ENCODE measurements at places on chromosomes 5 and 9. TPM values are rescaled to one million over a fixed set of nuclear protein-coding genes. Genes with fewer than 3 reads are reported as not detected.

The TOR4A gene
- total RNA-seq = 37.7 TPM

The MRPL22 gene
- total RNA-seq = 63.6 TPM

DNA sequence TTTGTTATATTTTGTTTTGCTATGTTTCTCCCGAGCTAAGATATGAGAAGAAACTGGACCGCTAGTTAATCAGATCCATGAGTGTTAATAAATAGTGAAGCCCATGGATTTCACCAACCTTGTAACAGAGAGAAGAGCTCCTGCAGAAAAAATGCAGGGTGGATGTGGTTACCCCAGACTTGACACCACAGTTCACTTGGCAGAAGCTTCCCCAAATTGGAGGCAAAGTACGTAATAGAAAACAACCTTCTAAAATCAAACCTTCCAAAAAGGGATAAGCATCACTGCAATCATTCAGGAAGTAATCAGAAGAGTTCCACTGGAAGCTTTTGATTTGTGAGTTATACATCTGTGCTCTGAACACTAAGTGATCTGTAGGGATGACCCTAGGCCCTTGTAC is 267.5 kb downstream of the ACTL7B start:
- no peaks in the 10 kb centered on the region for H3K36me3 ChIP-seq
- no peak for DNase-seq
- H3K27ac ChIP-seq = no peak overlapping the region
- no peaks in the 10 kb centered on the region for H3K27me3 ChIP-seq

GRCh38 chr5:58497386-58497785 is 6.2 kb downstream of the GAPT start:
- H3K27ac ChIP-seq = no peak overlapping the region
- H3K4me1 ChIP-seq = peaks cover 10% of the 10 kb centered on the region
- H3K27me3 ChIP-seq = no peaks in the 10 kb centered on the region
- no peaks in the 10 kb centered on the region for H3K36me3 ChIP-seq
- DNase-seq = no peak

DNA sequence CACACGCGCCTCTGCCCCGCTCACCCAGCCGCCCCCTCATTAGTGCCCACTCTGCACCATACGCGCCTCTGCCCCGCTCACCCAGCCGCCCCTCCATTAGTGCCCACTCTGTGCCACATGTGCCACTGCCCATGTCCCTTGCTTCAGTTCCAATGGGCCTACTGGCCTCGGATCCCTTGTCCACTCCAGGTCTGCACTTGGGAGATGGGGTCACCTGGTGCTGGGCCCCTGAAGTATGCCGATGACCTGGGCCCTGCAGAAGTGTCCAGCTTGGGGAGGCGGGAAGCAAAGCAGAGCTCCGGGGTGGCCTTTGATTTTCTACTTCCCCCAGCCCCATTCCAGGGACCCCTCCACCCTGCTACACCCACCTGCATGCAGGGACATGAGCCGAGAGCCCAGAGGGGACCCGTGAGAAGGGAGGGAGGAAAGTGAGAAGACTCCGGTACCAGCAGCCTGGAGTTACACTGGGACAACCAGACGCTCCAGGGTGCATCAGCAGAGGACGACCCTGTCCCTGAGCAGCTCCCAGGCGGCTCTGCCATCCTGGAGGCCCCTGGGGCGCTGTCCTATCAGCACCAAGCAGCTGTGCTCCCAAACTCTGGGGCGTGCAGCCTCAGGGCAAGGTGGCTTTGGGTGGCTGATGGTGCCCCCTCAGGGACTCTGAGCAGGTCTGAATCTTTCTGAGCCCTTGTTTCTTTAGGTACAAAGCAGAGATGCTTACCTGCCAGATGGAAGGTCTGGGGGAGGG is 140.8 kb downstream of the RXRA start:
- H3K27me3 ChIP-seq = no peaks in the 10 kb centered on the region
- H3K4me3 ChIP-seq = no peak overlapping the region
- DNase-seq = no peak
- no peaks in the 10 kb centered on the region for H3K36me3 ChIP-seq
- H3K27ac ChIP-seq = no peak overlapping the region
